Fibroblast of lung (primary cell): ENCODE measurements at places on chromosomes 5 and 9. TPM values are rescaled to one million over a fixed set of nuclear protein-coding genes. Genes with fewer than 3 reads are reported as not detected.

The GLRA1 gene
- not detected in 2 replicates for polyA plus RNA-seq

DNA sequence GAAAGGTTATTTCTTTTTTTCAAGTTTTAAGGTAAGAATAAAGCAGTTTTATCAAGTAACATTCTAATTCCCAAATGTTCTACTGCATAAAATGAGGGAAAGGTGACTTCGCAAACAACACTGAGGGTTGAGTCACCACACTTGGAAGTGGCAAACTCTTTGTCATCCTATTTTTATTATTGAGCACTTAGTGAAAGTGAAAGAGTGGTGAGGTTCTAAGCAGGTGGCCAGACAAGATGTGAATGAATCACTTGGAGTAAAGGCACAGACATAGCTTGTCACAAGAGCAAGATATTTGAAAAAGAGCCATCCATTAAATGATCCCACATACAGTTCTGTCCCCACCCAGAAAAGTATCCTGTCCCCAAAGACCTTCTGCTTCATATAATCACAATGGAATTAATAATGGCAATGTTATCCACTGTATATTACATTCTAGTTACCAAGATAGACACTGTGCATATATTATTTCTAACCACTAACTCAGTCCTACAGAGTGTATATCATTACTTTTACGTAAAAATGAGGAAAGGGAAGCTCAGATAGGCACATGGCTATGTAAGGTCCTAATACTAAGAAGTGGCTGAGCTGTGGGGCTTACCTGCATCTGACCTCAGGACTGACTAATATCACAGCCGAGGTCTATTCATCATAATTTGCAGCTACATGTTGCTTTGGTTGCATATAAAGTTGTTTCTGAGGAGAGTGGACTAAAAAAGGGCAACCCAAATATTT, 730.4 kb upstream of the MEF2C start:
- DNase-seq: no peak

- no peak for DNase-seq
These were observed 54.3 kb upstream of the RGS7BP start for GRCh38 chr5:64451551-64451950.

The SLC36A3 gene
- polyA plus RNA-seq: not detected in 2 replicates

GRCh38 chr5:21593261-21593660, 1259.9 kb downstream of the CDH12 start:
- DNase-seq: no peak
